G401 (cell line): ENCODE measurements at places on chromosomes 12 and 14.

DNA sequence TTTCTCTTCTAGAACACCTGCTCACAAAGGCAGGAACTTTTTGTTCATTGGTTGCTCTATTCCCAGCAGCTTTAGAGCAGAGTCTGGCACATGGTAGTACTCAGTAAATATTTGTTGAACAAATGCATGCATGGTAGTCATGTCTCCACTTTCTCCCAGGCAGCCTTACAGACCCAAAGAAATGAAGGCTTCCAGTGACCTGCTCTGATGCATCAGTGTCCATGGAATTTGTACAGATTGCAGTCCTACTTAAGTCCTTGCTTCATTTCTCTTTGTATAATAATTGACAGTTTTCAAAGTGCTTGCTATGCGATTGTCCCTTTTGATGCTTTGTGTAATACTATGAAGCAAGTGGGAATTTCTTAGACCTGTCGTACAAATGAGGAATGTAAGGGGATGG, 119.6 kb downstream of the DERA start:
- DNase-seq, result no peak

DNA sequence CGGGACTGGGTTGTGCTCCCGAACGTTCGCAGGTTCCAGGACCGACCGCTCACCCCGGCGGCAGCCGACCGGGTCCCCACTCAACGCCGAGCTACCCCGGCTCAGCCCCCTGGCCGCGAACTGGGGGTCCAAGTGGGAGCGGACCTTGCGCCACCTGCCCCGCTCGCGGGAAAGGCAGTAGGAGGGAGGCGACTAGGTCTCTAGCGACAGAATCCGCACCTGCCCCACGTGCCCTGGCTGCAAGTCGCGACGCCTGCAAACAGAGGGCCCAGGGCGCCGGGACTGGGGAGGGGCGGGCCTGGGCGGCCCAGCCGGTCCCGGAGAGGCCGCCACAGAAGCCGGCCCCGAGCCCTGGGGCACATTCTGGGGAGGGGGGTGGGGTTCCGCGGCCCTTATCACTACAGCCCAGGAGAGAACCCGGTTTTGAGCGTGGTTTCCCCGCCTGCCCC, 239.2 kb upstream of the CPNE8 start:
- no peak for DNase-seq

DNA sequence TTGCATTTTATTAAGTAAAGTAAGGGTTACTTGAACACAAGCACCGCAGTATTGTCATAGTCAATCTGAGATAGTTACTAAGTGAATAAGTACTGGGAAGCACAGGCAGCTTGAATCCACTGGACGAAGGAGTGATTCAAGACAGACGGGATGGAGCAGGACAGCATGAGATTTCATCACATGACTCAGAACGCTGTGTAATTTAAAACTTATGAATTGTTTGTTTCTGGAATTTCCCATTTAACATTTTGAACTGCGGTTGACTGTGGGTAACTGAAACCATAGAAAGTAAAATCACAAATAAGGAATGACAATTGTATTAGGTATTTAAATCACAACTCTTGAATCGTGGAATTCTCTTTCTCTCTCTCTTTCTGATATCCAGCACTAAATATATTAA, 1630.4 kb upstream of the SEL1L start:
- no peak for DNase-seq

DNA sequence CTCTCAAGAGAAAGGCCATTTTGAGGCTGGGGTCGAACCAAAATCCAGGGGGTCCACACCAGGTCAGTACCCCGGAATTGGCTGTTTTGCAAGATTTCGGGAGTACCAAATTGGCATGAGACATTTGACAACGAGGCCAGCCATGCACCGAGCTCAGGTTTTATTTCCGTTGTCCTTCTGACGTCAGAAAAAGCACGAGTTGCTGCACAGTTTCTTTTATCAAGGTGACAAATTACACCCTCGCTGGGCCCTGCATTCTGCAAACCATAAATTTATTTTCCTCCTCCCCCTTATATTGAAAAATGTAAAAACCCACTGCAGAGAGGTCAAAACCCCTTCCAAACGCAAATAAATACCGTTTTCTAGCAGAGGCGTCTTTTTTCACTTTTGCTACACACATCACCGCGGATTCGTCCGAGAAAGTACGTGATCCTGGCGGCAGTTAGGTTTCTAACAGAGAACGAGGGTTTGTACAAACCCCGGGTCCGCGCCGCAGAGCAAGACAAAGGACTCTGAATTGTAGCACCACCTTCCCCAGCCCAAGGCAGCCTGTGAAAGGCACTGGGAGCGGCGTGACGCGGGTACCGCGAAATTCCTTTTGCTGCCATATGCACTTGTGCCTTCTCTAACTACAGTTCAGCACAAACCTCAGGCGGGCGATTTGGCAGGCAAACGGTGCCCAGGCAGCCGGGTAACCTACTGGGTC, 1.8 kb downstream of the SLC38A1 start:
- DNase-seq, result peak; percentile 76

DNA sequence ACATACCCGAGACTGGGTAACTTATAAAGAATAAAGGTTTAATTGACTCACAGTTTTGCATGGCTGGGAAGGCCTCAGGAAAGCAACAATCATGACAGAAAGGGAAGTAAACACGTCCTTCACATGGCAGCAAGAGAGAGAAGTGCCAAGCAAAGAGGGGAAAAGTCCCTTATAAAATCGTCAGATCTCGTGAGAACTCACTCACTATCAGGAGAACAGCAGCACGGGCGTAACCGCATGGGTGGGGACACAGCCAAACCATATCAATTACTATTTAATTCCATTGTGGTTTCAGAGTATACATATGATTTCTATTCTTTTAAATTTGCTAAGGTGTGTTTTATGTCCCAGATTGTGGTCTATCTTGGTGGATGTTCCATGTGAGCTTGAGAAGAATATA, 117.9 kb downstream of the SCAF11 start:
- no peak for DNase-seq

DNA sequence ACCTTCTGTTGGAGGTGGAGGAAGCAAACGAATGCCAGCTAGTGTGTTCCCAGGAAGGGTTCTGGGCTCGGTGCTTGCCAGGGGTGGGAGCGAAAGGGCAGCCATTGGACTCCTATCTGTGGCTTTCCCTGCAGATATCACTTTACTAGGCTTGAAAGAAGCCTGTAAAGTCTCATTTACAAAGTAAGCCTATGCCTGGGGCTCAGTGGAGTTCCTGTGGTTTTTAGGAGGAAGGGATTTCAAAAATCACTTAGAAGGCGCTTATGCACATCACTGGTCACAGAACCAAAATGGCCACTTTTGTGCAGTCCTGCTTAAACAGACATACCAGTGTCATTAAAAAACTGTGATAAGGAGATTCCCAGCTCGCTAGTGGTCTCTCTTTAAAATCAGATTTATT, 22.7 kb downstream of the CLMN start:
- no peak for DNase-seq

DNA sequence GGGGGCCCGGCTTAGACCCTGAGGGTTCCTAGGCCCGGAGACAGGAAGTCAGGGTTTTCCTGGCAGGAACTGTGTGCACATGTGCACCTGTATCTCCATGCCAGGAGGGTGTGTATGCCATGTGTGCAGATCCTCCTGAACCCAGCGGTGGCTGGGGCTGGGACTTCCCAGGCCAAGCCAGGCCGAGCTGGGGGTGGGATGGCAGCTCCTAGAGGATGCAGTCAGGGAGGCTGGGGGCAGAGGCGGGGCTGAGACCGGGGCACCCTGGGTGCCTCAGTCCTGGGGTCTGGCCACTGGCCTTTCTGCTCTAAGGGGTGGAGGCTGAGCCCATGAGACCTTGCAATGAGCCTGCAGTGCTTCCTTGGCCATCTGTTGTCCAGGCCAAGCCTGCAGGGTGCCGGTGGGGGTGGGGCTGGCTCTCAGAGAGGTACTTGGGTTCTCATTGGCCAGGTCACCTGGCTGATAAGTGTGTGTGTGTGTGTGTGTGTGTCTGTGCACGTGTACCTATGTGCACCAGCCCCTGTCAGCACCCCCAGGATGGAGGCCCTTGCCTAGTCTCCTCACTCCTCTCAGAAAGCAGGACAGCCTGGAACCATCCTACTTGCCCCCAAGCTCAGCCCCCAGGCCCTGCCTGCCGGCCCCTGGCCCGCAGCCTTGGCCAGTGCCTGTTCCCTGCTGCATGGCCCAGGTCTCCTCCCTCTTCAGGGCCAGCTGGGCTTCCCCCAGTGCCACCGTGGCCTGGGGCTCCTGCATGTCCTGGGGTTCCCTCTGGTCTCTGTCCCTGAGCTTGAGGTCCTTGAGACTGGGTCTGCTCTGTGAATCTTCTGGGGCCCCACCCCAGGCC, 10.6 kb upstream of the TNFAIP2 start:
- DNase-seq, result no peak

- no peak for DNase-seq
Observed at GRCh38 chr12:29320295-29321085, 60.5 kb downstream of the ERGIC2 start.

DNA sequence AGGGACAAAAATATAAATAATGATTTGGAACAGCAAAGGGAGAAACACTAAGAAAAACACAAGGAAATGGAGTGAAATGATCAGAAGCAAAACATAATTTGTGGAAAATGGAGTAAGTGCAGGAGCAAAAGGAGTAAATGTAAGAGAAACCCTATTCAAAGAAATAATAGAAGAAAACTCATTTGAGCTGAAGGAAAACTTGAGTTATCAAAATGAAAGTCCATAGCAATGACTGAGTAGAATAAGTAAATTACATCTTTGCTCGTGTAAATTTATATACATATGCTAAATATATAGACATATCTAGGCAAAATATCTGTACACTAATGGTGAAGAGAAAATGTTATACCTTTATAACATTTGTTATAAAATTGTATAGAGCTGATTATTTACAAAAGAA, 194.0 kb downstream of the FOXA1 start:
- no peak for DNase-seq

GRCh38 chr12:122023339-122024131, 1.9 kb downstream of the BCL7A start:
- peak; percentile 66 for DNase-seq

GRCh38 chr14:81618695-81619094, 85.0 kb upstream of the SEL1L start:
- no peak for DNase-seq

DNA sequence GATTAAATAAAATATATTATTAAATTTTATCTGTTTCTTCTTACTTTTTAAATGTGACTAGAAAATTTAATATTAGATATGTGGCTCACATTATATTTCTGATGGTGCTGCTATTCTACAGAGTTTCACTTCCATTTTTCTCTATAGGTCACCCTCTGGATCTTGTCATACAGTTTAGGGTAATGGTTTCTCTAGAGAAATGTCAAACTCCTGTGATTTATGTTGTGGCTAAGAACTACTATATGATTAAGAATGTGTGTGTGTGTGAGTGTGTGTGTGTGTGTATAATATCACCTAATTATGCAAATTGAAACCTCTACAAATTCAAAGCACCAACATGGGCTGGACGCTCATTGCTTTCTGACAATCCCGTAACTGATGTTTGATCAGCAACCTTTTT, 325.9 kb downstream of the ADAMTS20 start:
- no peak for DNase-seq

DNA sequence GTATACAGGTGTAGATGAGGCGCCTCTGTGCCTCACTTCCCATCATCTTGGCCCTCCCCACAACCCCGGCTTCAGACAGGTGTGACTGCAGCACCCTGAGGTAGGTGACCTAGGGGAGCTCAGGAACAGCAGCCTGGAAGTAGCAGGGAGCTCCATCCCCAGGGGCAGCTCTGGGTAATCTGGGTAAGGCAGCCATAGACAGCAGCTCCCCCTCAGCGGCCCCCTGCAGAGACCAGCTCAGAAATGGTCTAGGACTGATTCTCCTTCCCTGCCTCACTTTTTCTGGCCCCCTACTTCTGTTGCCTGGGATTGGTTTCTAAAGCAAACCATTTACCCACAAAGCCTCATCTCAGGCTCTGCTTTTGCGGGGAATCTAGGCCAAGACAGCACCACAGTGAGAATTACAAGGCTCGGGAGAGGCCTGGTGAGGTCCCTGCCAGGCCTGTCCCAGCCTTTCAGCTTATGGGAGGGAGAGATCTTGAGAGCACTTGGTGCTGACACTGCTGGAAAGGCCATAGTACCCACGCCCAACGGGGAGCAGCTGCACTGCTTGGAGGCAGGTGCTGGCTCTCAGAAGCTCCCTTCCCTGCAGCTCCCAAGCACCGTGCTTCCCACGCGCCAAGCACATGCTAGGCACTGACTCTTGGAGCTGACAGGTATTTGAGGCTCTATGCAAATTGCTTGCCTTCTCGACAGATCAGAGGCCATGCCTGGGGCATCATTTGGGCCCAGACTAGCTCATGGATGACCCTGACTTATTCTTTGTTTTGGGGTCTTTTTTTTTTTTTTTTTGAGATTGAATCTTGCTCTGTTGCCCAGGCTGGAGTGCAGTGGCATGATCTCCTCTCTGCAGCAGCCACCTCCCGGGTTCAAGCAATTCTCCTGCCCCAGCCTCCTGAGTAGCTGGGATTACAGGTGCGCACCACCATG, 45.1 kb upstream of the TRAF3 start:
- DNase-seq, result no peak

DNA sequence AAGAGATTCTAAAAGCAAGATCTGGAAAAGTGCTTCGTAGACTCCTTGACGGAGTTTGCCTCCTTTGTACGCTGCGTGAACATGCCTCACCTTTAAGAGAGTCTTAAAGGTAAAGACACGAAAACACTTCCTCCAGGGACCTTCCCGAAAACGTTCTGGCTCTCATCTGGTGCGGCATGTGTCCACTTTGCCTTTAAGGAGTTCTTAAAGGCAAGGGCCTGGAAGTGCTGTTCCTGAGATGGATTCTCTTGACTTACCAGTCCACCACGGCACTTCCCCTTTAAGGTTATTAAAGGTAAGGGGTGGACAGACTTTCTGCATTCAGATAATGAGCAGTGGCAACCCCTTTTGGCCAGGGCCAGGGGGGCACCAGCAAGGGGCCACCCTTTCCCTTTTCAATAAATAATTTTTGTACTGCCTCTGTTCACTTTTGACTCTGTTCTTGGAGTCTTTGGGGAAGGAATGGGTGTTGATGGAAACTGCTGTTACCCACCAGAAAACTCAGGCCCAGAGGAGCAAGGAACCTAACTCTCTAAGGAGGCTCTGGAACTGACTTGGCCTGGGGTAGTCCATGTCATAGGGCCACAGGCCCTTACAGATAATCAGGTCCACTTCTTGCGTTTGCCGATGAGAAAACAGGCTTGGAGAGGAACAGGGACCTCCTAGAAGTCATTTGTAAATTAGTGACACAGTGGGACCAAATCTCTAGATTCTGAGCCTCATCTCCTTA, 4.4 kb downstream of the REM2 start:
- peak; percentile 37 for DNase-seq

DNA sequence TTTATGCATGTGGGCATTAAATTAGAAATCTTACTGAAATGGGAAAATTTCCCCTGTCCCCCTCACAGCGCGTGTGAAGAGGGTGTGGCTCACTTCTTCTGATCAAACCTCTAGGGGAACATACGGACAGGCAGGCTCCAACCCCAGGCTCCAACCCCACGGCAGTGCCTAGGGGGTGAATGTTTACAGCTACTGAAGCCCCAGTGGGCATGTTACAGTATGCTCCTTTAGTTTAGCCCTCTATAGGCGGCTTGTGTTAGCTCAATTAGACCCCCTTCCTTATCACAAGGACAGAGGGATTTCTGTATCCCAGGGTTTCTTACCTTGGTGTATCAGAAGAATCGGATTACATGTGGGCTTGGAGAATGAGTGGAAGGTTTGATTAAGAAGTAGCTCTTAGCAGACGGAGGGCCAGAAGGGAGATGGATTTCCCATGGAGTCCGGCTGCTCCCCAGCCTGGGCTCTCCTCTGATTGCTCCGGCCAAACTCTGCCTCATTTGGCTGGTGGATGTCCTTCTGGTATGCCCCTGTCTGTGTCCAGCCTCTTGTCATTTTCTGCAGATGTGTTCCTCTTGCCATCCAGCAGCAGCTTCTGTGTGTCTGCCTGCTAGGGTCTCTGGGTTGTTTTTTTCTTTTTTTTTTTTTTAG, 223.7 kb downstream of the TMTC2 start:
- peak; percentile 94 for DNase-seq
